ENCODE measurements at places on chromosomes 7 and 10. TPM values are rescaled to one million over a fixed set of nuclear protein-coding genes. Genes with fewer than 3 reads are reported as not detected.

Gene CNNM1
- 0.85 TPM for total RNA-seq

DNA sequence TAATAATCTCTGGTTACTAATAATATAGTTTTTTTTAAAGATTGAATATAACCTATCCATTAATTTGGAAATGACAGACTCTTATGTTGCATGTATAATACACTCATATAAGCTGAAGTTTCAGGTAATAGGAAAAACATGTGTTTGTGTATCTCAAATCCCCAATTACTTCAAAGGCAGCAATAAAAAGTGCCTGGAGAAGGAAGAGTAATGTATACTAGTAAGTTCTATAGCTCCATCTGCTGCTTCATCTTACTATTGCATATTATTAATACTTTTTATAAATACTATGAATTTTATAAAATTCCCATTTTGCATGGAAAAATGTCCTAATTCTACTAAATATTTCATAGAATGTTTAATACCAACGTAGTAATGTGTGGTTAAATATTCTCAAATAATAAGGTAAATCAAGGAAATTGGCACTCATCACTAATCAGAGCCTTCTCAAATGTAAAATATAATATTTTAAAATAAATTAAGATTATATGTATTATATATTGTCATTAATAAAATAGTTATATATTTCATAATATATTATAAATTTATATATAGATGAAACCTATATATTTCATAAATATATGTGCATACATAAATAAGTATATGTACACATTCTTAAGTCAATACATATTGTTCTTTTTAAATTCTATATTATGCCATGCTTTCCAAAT lies 311.9 kb downstream of the HGF start:
- no peaks in the 10 kb centered on the region for H3K27me3 ChIP-seq
- H3K27ac ChIP-seq = no peak overlapping the region
- no peak for DNase-seq
- H3K4me1 ChIP-seq = no peaks in the 10 kb centered on the region
- H3K36me3 ChIP-seq = no peaks in the 10 kb centered on the region

- H3K27me3 ChIP-seq = no peaks in the 10 kb centered on the region
- no peaks in the 10 kb centered on the region for H3K36me3 ChIP-seq
- no peak overlapping the region for H3K27ac ChIP-seq
- H3K4me3 ChIP-seq = no peak overlapping the region
- DNase-seq = no peak
Observed at GRCh38 chr10:95096143-95096542, 26.8 kb upstream of the CYP2C8 start.

Gene AKR1B15
- not detected for total RNA-seq

Gene STK31
- 0.44 TPM for total RNA-seq

Gene CH25H
- 3.2 TPM for total RNA-seq

DNA sequence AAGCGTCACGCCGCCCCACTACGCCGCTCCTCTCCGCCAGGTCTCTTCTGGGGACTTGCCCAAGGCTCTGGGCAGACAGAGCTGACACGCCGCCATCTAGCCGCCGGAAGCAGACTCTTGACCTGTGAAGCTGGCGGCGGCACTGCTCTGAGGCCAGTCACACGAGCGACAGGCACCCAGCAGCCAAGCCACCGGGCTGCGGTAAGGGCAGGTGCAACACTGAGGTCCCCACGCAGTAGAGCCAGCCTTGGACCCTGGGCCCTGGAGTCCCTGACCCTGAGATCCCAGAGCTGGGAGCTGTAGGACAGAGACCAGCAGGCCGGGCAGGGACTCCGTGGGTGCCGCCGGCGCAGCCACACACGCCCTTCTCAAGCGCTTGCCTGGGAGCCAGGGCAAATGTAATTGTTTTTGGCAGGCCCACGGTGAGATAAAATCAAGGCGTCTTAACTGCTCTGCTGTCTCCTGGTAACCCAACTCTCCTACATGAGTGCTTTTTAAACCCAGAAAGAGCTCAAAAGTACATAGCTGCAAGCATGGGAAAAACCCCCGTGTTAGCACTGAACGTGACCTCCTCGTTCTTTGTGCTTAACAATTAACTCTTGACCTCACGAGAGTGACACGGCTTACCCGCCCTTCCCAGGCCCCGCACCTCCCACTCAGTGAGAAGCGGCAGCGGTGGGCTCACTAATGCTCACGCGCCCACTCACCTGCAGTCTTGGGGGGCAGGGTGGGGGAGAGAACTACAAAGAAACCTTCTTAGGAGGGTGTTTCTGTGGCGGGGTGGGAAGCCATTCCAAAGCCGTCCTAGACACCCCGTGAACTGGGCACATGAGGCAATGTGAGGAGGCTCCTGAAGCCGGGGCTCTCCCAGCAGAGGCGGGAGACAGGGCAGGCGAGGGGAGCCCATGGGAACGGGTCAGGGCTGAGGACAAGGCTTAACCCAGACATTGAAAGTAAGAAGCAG lies 8.5 kb downstream of the GPER1 start:
- peaks cover 32% of the 10 kb centered on the region for H3K4me1 ChIP-seq
- peak; percentile 80 for DNase-seq
- no peak overlapping the region for H3K27ac ChIP-seq
- peak overlapping the region; percentile 22 for H3K4me3 ChIP-seq
- H3K27me3 ChIP-seq = no peaks in the 10 kb centered on the region
- H3K36me3 ChIP-seq = no peaks in the 10 kb centered on the region

DNA sequence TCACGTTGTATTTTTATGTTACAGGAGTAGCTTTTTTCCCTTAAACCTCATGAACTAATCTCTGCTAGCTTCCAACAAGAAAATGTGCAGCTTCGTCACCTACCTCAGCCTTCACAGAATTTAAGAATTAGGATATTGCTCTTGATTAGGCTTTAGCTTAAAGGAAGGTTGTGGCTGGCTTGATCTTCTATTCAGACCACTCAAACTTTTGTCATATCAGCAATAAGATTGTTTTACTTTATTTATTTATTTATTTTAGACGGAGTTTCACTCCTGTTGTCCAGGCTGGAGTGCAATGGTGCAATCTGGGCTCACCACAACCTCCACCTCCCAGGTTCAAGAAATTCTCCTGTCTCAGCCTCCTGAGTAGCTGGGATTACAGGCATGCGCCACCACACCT lies 125.6 kb upstream of the GPR22 start:
- H3K4me3 ChIP-seq = no peak overlapping the region
- H3K27ac ChIP-seq = no peak overlapping the region
- H3K27me3 ChIP-seq = no peaks in the 10 kb centered on the region
- no peaks in the 10 kb centered on the region for H3K4me1 ChIP-seq

DNA sequence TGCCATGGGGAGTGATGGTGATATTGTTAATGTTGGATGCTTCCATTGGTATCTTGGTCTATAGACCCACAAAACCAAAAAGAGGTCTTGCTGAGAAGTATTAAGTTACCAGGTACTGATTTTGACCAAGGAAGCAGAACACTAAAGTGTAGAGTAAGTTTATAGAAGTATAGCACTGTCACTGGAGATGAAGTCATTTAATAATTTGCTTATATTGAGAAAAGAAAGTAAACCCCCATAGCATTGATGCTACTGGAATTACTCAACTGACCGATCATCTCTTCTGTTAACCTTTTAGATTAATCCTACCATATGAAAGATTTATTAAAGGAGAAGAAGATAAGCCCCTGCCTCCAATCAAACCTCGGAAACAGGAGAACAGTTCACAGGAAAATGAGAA lies 183.2 kb downstream of the RTKN2 start:
- H3K27me3 ChIP-seq = no peaks in the 10 kb centered on the region
- H3K4me1 ChIP-seq = peaks cover 16% of the 10 kb centered on the region
- H3K36me3 ChIP-seq = peaks cover 22% of the 10 kb centered on the region
- no peak for DNase-seq
- no peak overlapping the region for H3K27ac ChIP-seq
- H3K4me3 ChIP-seq = no peak overlapping the region

DNA sequence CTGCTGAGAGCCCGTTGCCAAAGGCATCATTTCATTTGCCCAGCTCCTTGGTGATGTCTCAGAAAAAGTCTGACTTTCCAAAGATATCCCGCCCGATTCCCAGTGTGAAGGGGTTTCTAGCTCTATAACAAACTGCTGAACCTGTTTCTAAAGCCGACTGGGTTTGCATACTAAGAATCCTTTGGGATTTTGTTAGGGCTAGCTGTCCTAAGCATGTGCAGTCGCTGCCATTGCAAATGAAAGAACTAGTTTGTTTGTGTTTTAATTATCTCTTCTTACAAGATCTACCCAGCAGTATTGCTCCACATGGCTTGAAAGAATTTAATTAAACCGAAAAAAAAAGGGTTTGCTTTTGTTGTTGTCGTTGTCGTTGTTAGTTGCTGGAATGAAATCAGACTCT lies 476.6 kb downstream of the GATA3 start:
- H3K4me3 ChIP-seq = no peak overlapping the region
- H3K27me3 ChIP-seq = no peaks in the 10 kb centered on the region
- H3K4me1 ChIP-seq = no peaks in the 10 kb centered on the region
- no peak overlapping the region for H3K27ac ChIP-seq
- DNase-seq = no peak

DNA sequence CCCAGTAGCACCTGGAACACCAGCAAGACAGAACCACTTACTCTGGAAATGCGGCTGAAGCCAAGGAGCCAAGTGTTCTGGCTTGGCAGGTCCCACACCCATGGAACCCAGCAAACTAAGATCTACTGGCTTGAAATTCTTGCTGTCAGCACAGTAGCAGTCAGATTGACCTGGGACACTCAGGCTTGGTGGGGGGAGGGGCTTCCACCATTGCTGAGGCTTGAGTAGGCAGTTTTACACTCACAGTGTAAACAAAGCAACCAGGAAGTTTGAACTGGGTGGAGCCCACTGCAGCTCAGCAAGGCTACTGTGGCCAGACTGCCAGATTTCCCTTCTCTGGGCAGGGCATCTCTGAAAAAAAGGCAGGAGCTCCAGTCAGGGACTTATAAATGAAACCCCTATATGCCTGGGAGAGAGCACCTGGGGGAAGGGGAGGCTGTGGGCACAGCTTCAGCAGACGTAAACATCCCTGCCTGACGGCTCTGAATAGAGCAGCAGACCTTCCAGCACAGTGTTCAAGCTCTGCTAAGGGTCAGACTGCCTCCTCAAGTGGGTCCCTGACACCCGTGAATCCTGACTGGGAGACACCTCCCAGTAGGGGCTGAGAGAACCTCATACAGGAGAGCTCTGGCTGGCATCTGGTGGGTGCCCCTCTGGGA lies 121.2 kb downstream of the MTERF1 start:
- H3K36me3 ChIP-seq = no peaks in the 10 kb centered on the region
- H3K4me1 ChIP-seq = no peaks in the 10 kb centered on the region
- no peak overlapping the region for H3K4me3 ChIP-seq
- no peak overlapping the region for H3K27ac ChIP-seq

DNA sequence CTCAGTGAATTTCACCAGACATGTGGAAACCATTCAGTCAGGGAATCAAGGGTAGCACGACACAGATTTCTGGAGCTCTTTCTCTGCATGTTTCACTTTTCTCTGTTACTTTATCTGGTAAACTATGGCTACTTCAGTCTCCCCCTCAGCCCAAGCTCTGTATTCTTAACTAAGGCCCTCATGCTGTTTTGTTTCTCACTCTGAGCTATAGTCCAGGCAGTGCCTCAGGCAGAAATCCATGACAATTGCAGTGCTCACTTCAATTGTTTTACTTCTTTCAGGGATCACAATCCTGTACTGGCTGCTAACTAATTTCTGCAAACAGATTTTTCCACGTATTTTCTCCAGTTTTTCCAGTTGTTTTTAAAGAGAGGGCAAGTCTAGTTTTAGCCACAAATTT lies 1599.9 kb upstream of the LRRTM3 start:
- H3K27me3 ChIP-seq = no peaks in the 10 kb centered on the region
- no peaks in the 10 kb centered on the region for H3K4me1 ChIP-seq
- no peak overlapping the region for H3K4me3 ChIP-seq
- H3K27ac ChIP-seq = no peak overlapping the region
- no peak for DNase-seq

DNA sequence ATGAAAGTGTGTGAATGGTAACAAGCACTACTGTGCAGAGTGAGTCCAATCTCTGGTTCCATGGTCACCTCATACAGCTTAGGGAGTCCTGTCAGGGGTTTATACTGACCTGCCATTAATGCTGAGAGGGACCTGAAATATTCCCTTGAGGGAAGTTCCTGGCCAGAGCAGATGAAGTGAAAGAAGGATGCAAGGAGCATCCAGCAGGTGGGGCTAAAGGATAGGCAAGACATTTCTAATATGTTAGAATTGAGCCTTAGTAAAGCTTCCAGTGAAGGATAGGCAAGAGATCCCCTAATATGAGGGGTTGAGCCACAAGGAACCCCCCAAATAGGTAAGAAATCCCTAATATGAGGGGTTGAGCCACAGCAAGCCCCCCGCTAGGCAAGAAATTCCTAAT lies 25.5 kb upstream of the FAM221A start:
- DNase-seq = no peak
- no peaks in the 10 kb centered on the region for H3K4me1 ChIP-seq
- H3K4me3 ChIP-seq = no peak overlapping the region
- H3K27me3 ChIP-seq = no peaks in the 10 kb centered on the region

DNA sequence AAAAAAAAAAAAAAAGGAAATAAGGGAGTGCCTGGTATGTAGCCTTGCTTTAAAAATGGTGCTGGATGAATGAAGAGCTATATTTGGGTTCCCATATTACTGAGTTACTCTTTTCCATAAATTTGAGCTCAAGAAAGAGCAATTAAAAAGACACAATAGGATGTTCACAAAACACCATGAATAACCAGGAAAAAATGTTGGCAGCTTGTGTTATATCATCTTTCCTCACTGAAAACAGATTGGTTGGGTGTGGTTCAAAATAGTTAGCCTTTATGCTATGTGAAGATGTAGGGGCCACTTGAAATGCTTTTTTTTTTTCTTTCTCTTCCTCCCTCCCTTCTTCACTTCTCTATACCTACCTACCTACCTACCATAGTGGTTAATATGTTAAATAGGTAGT lies 256.9 kb downstream of the STK31 start:
- no peaks in the 10 kb centered on the region for H3K36me3 ChIP-seq
- DNase-seq = no peak
- H3K4me1 ChIP-seq = no peaks in the 10 kb centered on the region
- no peak overlapping the region for H3K4me3 ChIP-seq
- H3K27me3 ChIP-seq = no peaks in the 10 kb centered on the region

Gene HOXA2
- 2.9 TPM for total RNA-seq

DNA sequence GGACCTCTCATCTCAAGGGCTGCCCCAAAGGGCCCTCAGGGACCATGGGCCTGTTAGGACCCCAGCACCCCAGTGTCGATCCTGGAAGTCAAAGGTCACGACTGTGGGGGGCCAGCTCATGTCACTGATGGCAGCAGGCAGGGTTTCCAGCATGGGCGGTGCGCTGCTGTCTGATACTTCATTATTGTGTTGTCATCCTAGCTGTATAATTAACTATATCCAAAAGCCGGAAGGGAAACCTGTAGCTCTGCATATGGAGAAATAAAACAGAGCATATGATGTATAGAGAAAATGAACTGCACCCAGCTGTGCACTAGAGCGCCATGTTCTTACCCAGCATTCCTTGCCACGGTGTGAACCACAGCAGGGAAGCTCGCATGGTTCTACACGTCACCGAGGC lies 196.3 kb downstream of the EBF3 start:
- no peaks in the 10 kb centered on the region for H3K36me3 ChIP-seq
- H3K4me3 ChIP-seq = no peak overlapping the region
- H3K4me1 ChIP-seq = no peaks in the 10 kb centered on the region
- no peak overlapping the region for H3K27ac ChIP-seq
- H3K27me3 ChIP-seq = no peaks in the 10 kb centered on the region
- DNase-seq = no peak

Gene LIPN
- total RNA-seq = 0.41 TPM

Gene IRF5
- total RNA-seq = 27.1 TPM

- no peaks in the 10 kb centered on the region for H3K36me3 ChIP-seq
- no peaks in the 10 kb centered on the region for H3K27me3 ChIP-seq
- DNase-seq = no peak
Observed at GRCh38 chr10:133381036-133381435, 2.0 kb downstream of the PAOX start.

Gene CCDC136
- total RNA-seq = 4.2 TPM

Gene AMZ1
- 0.16 TPM for total RNA-seq

Gene STAMBPL1
- total RNA-seq = 6.9 TPM

Gene NUTM2B
- 1.1 TPM for total RNA-seq

Gene POMZP3
- total RNA-seq = 23.5 TPM

Data from kidney (tissue), 22 donors.